ENCODE measurements at places on chromosomes 3 and 15. TPM values are rescaled to one million over a fixed set of nuclear protein-coding genes. Genes with fewer than 3 reads are reported as not detected.

MEIS2 gene
- total RNA-seq: not detected

DPPA4 gene
- not detected for total RNA-seq

PYGO1 gene
- 0.07 TPM for total RNA-seq

ITGA11 gene
- total RNA-seq: not detected

KLHL25 gene
- 5.1 TPM for total RNA-seq

ZNF860 gene
- 0.16 TPM for total RNA-seq
